ENCODE measurements at places on chromosomes 11 and 22. TPM values are rescaled to one million over a fixed set of nuclear protein-coding genes. Genes with fewer than 3 reads are reported as not detected.

MIOX gene
- total RNA-seq: not detected

OR8G1 gene
- total RNA-seq: not detected

FADD gene
- 11.2 TPM for total RNA-seq

KBTBD3 gene
- 15.3 TPM for total RNA-seq

CASP5 gene
- not detected for total RNA-seq

BUD13 gene
- 11.3 TPM for total RNA-seq

KCTD14 gene
- total RNA-seq: 2.8 TPM

FAR1 gene
- 106 TPM for total RNA-seq

LIMK2 gene
- 30.6 TPM for total RNA-seq

SYT12 gene
- total RNA-seq: 3.8 TPM

BEST1 gene
- total RNA-seq: 1.9 TPM

DDX25 gene
- 13.4 TPM for total RNA-seq

ANO5 gene
- 9.8 TPM for total RNA-seq

KCNQ1OT1 gene
- 12.0 TPM for total RNA-seq

HTR3A gene
- not detected for total RNA-seq

KRTAP5-11 gene
- total RNA-seq: not detected

C11orf65 gene
- 1.00 TPM for total RNA-seq

BMAL1 gene
- total RNA-seq: 49.6 TPM

OR5A1 gene
- total RNA-seq: not detected

TRPM5 gene
- 0.27 TPM for total RNA-seq

MS4A15 gene
- total RNA-seq: not detected

OR56A1 gene
- 0.27 TPM for total RNA-seq

WBP2NL gene
- total RNA-seq: 8.3 TPM

VPREB3 gene
- total RNA-seq: not detected

NXPE2 gene
- total RNA-seq: 0.45 TPM

SEC14L6 gene
- 2.0 TPM for total RNA-seq

GAL gene
- not detected for total RNA-seq

CD3D gene
- 0.91 TPM for total RNA-seq

MUC6 gene
- under 0.01 TPM for total RNA-seq

LRRC55 gene
- total RNA-seq: 12.7 TPM

POU2AF2 gene
- not detected for total RNA-seq

SLC17A6 gene
- 15.8 TPM for total RNA-seq

KIRREL3 gene
- total RNA-seq: 31.0 TPM

LARGE2 gene
- not detected for total RNA-seq

CD248 gene
- 5.2 TPM for total RNA-seq

RIN1 gene
- 0.64 TPM for total RNA-seq

KCNJ5 gene
- total RNA-seq: 0.82 TPM

CTTN gene
- 119 TPM for total RNA-seq

CAPN5 gene
- 9.3 TPM for total RNA-seq

NNMT gene
- 0.45 TPM for total RNA-seq

GGTLC3 gene
- not detected for total RNA-seq

PNPLA3 gene
- total RNA-seq: 7.7 TPM

CCDC81 gene
- total RNA-seq: 3.4 TPM

TRMT2A gene
- 33.6 TPM for total RNA-seq

EIF4ENIF1 gene
- 14.8 TPM for total RNA-seq

SEC14L2 gene
- 5.5 TPM for total RNA-seq

HIC2 gene
- 10.8 TPM for total RNA-seq

ART1 gene
- total RNA-seq: not detected

PLEKHA7 gene
- 14.9 TPM for total RNA-seq

GUCY1A2 gene
- total RNA-seq: 59.4 TPM

ACTN3 gene
- total RNA-seq: not detected

SUSD2 gene
- 0.54 TPM for total RNA-seq
